ENCODE measurements at places on chromosomes 5 and 9. TPM values are rescaled to one million over a fixed set of nuclear protein-coding genes. Genes with fewer than 3 reads are reported as not detected.

The CD74 gene
- 4,313 TPM for total RNA-seq

The MSANTD3 gene
- total RNA-seq, result 28.3 TPM

The KCNIP1 gene
- 3.3 TPM for total RNA-seq

DNA sequence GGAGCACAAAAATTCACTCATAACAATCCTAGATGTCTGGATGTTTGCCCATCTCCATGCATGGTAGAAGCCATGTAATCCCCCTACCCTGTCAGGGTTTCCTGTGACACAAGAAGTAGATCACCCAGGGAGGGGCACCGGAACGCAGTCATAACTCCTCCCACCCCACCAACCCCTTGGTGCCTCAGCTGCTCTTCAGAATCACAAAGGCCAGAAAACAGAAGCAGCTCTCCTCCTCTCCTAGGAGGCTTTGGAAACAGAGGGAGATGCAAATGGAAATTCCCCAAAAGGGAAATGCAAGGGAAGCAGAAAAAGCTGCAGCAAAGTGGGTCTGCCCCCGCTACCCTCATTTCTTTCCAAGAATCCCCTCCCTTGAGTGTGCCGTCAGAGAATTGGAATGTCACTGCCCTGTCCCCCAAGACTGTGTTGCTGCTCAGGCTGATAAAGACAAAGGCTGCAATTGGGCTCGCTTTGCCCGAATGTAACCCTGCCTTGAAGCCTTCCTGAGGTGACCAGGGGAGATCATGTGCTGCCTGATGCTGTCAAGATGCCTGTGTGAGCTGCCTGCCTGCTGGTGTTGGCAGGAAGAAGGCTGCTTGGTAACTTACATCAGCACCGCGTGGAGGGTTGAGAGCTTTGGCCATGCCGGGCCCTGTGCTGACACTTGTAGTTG, 65.5 kb upstream of the ABCA1 start:
- H3K27me3 ChIP-seq, result no peaks in the 10 kb centered on the region
- no peaks in the 10 kb centered on the region for H3K36me3 ChIP-seq
- peak overlapping the region; percentile 96 for H3K27ac ChIP-seq
- H3K4me3 ChIP-seq, result no peak overlapping the region
- peaks cover 37% of the 10 kb centered on the region for H3K4me1 ChIP-seq
- DNase-seq, result no peak

DNA sequence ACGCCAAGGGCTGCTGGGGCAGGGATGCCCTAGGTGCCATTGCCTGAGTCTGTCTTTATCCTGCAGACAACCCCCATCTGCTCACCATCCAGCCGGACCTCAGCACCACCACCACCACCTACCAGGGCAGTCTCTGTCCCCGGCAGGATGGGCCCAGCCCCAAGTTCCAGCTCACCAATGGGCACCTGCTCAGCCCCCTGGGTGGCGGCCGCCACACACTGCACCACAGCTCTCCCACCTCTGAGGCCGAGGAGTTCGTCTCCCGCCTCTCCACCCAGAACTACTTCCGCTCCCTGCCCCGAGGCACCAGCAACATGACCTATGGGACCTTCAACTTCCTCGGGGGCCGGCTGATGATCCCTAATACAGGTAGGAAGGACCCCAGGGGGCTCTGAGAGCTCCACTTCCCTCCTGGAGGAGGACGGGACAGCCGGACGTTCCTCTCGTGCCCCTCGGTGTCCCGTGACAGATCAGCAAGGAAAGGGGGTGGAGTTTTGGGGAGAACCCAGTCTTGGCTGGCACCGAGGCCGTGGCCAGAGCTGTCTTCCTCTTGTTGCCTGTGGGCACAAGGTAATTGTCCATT, 24.9 kb downstream of the HK3 start:
- no peak overlapping the region for H3K27ac ChIP-seq
- H3K4me1 ChIP-seq, result no peaks in the 10 kb centered on the region
- H3K4me3 ChIP-seq, result no peak overlapping the region
- H3K36me3 ChIP-seq, result no peaks in the 10 kb centered on the region
- H3K27me3 ChIP-seq, result no peaks in the 10 kb centered on the region

The CCT5 gene
- total RNA-seq, result 157 TPM

- no peak for DNase-seq
- H3K27ac ChIP-seq, result no peak overlapping the region
- no peaks in the 10 kb centered on the region for H3K4me1 ChIP-seq
- no peaks in the 10 kb centered on the region for H3K36me3 ChIP-seq
Observed at GRCh38 chr5:97528941-97529340, 345.9 kb upstream of the RIOK2 start.

- no peaks in the 10 kb centered on the region for H3K4me1 ChIP-seq
- no peak overlapping the region for H3K4me3 ChIP-seq
- no peak overlapping the region for H3K27ac ChIP-seq
- H3K27me3 ChIP-seq, result no peaks in the 10 kb centered on the region
- H3K36me3 ChIP-seq, result no peaks in the 10 kb centered on the region
Observed at GRCh38 chr5:15420201-15420600, 79.8 kb upstream of the FBXL7 start.

DNA sequence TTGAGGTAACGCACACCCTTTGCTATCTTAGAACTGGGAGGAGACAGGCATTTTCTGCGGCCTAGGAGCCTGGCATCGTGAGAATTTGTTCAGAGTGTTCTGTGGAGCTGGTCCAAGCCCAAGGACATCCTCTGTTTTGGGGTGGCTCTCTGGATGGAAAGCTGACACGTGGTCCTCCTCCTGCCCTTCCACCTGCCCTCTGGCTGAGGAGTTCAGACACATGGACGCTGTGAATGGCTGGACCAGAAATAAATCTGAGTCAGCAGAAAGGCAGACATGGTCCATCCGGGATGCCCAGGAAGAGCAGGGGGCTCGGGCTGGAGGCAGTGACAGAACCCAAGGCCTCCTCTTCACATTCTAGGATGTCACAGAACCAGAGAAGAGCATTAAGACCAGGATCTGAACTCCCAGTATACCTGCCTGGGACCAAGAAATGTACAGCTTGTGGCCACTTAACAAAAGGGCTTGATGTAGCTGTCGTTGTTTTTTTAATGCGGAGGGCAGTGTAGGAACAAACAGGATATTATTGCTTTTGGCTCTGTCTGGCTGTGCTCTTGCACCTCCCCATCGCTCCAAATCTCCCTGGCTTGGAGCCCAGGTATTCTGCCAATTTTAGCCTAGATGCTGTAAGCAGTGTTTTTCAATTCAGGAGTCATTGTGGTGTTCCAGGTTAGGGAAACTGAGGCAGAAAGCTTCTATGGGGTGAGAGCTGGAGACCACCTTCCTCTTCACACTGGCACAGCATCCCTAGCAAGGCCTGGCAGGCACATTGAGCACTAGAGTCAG, 2.4 kb downstream of the CKMT2 start:
- no peak overlapping the region for H3K4me3 ChIP-seq
- no peaks in the 10 kb centered on the region for H3K36me3 ChIP-seq
- no peak overlapping the region for H3K27ac ChIP-seq

DNA sequence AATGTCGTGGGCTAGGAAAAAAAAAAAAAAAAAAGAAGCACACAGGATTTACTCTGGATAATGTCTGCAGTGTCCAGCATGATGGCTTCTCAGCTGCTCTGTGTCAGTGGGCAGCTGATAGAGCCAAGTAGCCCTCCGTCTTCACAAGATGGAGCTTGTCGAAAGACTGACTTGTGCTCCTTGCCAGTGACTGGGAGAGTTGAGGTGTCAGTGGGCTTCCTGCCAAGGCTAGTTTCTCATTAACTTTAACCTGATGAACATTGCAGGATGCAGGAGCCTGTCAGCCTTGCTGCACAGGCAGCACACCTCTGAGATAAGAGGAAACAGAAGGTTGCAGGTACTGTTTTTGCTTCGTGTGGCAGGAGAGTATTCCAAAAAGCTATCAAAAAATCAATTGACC, 171.4 kb upstream of the SGCD start:
- no peak overlapping the region for H3K27ac ChIP-seq
- H3K36me3 ChIP-seq, result no peaks in the 10 kb centered on the region
- DNase-seq, result no peak
- H3K27me3 ChIP-seq, result no peaks in the 10 kb centered on the region
- no peak overlapping the region for H3K4me3 ChIP-seq

- H3K4me1 ChIP-seq, result peaks cover 26% of the 10 kb centered on the region
- H3K4me3 ChIP-seq, result no peak overlapping the region
- H3K27me3 ChIP-seq, result no peaks in the 10 kb centered on the region
- no peak overlapping the region for H3K27ac ChIP-seq
Observed at GRCh38 chr5:94615862-94616261, 2.5 kb downstream of the KIAA0825 start.

The AQP3 gene
- total RNA-seq, result 468 TPM

DNA sequence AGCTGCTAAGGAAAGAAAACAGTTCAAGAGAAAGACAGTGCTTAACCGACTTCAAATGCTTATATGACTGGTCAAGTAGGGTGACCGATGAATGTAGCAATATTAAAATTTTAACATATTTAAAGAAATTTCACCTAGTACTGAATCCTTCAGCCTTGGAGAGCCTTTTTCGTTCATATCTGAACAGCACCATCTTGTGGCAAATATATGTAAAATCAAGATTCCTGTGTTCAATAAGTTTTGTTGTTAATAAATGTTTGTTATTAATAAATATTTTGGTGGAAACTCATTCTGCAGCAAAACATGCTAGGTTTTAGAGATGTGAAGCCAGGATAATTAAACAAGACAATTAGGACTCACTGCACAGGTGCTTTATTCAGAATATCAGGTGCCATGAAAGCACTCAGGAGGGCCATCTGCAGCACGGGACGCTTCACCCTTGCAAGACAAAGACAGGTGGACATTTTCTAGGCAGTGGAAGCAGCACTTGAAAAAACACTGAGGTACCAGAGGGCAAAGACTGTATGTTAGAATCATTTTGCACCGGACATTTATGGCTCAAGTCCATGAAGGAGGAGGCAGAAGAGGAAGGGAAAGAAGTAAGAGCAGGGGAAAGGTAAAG, 15.6 kb downstream of the TICAM2 start:
- DNase-seq, result no peak
- H3K4me1 ChIP-seq, result no peaks in the 10 kb centered on the region
- no peak overlapping the region for H3K4me3 ChIP-seq
- H3K36me3 ChIP-seq, result no peaks in the 10 kb centered on the region
- no peaks in the 10 kb centered on the region for H3K27me3 ChIP-seq

DNA sequence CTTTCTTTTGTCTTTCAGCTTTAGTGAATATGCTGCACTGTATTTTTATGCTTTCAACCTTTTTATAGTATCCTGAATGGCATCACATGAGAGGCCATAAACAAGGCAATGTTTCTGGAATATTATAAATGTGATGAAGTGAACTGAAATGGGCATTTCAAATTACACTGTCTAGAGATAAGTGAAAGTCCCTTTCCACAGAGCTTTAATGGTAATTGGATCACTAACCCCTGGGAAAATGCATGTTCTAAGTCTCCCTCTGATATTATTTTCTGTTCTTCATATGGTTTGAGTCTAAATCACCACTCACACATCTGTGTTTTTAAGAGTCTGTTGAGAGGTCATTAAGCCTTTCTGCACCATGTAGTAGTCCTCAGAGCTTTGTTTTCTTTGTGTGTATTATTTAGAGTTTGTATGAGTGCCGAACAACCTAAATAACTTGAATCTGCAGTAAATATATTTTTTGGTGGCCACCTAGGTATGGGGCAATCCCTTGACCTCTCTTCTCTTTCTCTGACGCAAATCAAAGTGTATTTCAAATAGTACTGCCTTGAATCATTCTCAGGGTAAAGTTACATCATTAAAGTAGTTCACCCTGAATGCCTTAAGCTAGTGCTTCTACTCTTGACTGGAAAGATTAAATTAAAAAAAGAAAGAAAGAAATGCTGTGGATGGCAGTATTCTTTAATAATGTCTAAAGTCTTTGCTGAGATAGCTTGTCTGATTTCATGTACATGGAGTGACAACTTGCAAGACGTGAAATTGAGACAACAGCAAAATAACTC, 1931.0 kb upstream of the CDH6 start:
- no peaks in the 10 kb centered on the region for H3K27me3 ChIP-seq
- no peak overlapping the region for H3K4me3 ChIP-seq
- H3K36me3 ChIP-seq, result no peaks in the 10 kb centered on the region
- no peak overlapping the region for H3K27ac ChIP-seq

DNA sequence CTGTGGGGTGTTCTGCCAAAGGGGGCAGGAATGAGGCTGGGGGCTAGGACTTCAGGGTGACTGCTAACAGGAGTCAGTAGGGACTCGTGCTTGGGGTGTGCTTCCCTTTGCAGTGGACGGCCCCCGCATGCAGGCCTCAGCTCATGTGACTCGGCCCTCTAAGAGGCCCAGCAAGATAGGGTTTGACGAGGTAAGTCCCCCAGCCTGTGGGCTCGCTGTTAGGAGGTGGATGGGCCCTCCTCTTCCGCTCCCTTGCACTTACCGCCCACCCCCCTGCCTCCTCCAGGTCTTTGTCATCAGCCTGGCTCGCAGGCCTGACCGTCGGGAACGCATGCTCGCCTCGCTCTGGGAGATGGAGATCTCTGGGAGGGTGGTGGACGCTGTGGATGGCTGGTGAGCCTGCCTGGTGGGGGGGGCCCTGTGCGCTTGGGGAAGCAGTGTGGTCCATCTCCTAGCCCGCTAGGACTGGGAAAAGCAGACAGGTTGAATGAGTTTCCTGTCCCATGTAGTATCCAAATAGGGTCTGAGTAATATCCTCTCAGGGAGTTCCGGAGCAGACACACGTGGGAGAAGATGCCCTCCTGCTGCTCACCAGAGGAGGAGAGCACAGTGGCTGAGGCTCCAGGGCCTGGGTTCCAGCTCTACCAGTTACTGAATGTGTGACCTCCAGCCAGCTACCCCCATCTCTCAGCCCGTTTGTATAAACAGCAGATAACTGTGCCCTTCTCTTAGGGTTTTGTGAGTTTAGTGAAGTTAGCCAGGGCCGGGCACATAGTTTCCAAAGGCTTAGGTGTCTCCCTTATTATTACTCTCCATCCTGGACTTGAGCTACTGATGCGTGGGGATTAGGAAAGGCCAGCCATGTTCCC, 8.2 kb downstream of the CERCAM start:
- no peak overlapping the region for H3K4me3 ChIP-seq
- H3K4me1 ChIP-seq, result no peaks in the 10 kb centered on the region
- H3K27me3 ChIP-seq, result no peaks in the 10 kb centered on the region
- no peaks in the 10 kb centered on the region for H3K36me3 ChIP-seq
- DNase-seq, result no peak

The DBH gene
- not detected for total RNA-seq

The REEP2 gene
- 0.98 TPM for total RNA-seq

The SPINK7 gene
- not detected for total RNA-seq

- no peak overlapping the region for H3K27ac ChIP-seq
- no peaks in the 10 kb centered on the region for H3K4me1 ChIP-seq
- H3K4me3 ChIP-seq, result no peak overlapping the region
Observed at GRCh38 chr5:129438322-129438721, 21.8 kb upstream of the ADAMTS19 start.

- no peak overlapping the region for H3K4me3 ChIP-seq
- DNase-seq, result no peak
- no peaks in the 10 kb centered on the region for H3K36me3 ChIP-seq
- no peak overlapping the region for H3K27ac ChIP-seq
Observed at GRCh38 chr5:52743012-52743411, 44.7 kb upstream of the ITGA1 start.
